Stimulated activated CD4-positive, alpha-beta T cell treated with anti-CD3 and anti-CD28 coated beads, Interleukin-12 subunit alpha, Interleukin-12 subunit beta, amount 100 ng/mL, for 24 hours (primary cell): ENCODE measurements at places on chromosomes 3 and 15.

DNA sequence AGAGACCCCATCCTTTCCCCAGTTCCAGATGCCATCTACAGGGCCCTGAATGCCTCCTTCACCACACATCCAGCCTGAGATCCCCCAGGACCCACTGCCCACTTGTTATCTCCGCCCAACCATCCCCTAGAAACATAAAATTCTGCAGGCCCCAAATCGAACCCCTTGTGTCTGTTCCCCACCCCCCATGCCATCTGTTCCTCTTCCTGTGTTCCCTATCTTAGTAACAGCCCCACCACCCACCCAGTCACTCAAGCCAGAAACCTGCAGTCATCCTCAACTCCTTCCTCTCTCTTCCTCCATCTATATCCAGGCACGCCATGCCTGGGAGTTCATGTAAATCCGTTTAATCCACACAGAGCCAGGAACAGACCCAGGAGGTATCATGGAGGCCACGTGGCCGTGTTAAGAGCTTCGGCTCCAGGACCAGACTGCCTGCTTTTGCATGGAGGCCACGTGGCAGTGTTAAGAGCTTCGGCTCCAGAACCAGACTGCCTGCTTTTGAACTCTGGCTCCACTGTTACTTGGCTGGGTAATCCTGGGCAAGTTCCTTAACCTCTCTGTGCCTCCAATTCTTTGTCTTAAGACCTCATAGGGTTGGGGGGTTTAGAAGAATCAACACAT is 4.8 kb downstream of the CSRNP1 start:
- DNase-seq = no peak

GRCh38 chr3:51332156-51332555 is 52.9 kb upstream of the MANF start:
- no peak for DNase-seq

DNA sequence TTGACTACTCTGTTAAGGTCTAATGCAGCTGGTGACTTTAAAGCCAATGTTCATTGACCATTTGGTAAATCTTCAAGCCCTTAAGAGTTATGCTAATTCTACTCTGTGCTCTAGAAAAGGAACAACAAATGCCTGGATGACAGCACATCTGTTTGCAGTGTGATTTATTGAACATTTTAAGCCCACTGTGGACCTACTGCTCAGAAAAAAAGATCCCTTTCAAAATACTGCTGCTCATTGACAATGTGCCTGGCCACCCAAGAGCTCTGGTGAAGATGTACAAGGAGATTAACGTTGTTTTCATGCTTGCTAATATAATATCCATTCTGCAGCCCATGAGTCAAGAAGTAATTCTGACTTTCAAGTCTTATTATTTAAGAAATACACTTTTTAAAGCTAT is 110.8 kb downstream of the TBC1D5 start:
- DNase-seq = no peak

GRCh38 chr3:194964809-194965208 is 279.1 kb downstream of the FAM43A start:
- DNase-seq = no peak

- no peak for DNase-seq
Observed at GRCh38 chr15:72566973-72567372, 87.5 kb upstream of the GOLGA6B start.

DNA sequence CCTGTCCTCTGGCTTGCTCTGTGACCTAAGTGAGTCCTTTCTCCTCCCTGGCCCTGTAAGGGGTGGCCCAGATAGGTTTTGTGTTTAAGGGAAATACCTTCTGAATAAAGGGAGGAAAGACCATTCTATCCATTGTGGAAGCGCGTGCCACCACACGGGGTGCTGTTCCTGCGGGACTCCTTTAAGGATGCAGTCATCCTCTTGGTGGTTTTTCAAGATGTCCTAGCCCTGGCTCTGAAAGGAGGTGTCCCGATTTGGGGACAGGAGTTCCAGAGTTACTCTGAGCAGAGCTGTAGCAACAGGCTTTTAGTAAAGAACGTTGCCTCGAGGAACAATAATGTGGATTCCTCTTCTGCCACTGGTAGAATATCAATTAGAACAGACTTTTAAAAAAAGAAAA is 9.6 kb downstream of the SLC6A6 start:
- no peak for DNase-seq

GRCh38 chr3:11238060-11238459 is 34.1 kb upstream of the ATG7 start:
- DNase-seq = no peak

DNA sequence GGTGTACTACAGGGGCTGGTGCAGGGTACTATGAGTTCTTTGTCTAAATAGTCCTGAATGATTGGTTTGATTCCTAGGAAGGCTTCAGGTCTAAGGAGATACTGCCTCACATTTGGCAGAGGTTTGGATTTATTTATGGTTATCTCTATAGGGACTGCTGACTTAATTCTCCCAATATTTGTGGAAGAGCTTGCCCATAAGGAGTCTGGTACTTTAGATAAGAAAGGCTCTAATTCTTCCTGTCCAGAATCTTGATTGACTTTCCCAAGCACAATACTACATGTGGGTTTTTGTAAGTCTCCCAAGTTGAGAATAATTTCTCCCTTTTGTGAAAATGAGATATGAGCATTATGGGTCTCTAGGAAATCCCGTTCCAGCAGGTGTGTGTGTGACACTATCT is 36.7 kb upstream of the AP4E1 start:
- no peak for DNase-seq
